Posterior vena cava (tissue), 2 donors: ENCODE measurements at places on chromosomes 12 and 14. TPM values are rescaled to one million over a fixed set of nuclear protein-coding genes. Genes with fewer than 3 reads are reported as not detected.
A peak's percentile ranks its signal among the peaks of the same experiment; 100 is the strongest.

- peak; percentile 87 for DNase-seq
Measured at GRCh38 chr14:69317102-69317755, 57.3 kb downstream of the GALNT16 start.

The GTF2H3 gene
- total RNA-seq = 20.9 TPM

The ZC3H14 gene
- 42.6 TPM for total RNA-seq

DNA sequence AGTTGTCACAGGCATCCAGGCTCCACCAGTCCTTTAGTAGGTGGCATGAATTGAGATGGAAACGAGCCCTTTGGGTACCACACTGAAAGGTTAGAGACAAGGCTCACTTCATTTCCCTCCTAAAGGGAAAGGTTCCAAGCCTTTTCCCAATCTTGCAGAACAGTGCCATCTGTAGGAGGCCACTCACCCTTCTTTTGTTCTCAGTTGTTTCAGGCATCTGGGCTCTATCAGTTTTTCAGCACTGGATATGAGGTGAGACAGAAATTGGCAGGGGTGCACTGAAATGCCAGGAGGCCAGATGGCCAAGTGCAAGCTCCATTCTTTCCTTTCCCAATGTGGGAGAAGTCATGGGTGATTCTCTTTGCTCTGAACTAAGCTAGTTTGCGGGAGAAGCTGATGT, 15.2 kb downstream of the FBXO33 start:
- no peak for DNase-seq

The RNASE1 gene
- 222 TPM for total RNA-seq

- DNase-seq = no peak
Measured at GRCh38 chr12:13727707-13728195, 253.7 kb downstream of the GRIN2B start.

GRCh38 chr14:93548102-93548843, 117.5 kb downstream of the UNC79 start:
- no peak for DNase-seq

- no peak for DNase-seq
Measured at GRCh38 chr12:53484686-53485575, 14.3 kb downstream of the MAP3K12 start.

DNA sequence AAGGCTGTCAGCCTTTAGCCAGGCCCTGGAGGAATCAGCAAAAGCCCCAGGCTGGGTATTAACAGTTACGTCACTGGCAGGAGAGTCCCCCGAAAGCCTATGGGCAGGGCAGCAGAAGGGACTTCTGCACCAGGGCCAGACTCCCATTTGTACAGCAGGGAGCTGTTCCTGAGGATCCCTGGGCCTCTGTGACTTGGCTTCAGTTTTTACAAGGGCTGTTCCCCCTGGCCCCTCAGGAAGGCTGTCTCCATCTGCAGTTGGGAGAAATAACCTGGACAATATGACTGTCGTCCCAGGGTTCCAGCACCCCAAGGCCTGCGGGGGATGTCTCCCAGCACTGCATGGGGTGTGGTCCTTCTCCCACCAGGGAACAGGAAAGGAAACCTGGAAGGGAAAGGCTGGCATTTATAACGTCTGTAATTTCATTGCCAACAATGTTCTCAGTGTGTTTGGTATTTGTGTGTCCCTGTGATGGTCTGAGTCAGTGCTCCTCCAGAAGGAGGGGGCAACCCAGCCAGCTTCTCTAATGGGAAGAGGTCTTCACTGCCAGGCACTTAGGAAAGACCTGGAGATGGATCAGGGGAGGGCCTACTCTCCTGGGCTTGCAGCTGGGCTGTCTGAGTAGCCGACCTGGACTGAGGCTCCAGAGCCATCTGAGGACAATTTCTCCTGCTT, 42.4 kb downstream of the ERH start:
- DNase-seq = peak; percentile 87

DNA sequence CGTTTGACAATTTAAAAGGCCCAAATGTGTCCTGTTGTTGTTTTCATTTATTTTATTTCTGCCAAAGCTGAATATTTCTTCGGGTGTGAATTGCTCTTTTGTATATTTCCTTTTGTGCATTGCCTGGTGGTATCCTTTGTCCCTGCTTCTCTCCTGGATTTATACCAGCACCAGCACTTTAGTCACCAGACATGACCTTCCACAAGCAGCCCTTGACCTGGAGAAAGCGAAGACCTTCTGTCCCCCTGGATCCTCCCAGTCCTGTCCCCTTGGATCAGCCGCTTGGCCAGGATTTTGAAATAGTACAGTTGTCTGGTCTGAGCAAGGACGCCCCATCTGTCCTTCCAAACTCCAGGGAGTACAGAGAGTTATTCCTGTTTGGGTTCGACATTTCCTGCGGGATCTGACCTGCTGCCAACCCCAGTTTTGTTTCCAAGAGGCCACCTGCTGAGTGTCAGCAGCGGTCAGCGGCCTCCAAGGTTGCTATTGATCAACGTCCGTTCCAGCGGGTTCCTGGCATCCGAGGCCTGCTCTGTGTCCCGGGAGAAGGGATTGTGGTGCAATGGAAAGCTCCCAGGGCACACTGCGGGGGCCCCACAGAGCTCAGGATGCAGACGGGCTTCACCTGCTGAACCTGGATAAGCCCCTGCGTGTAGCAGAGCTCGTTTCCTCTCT, 45.1 kb upstream of the CHGA start:
- DNase-seq = no peak

The AQP2 gene
- 0.42 TPM for total RNA-seq

- no peak for DNase-seq
Measured at GRCh38 chr12:108784270-108784669, 53.0 kb upstream of the CORO1C start.

DNA sequence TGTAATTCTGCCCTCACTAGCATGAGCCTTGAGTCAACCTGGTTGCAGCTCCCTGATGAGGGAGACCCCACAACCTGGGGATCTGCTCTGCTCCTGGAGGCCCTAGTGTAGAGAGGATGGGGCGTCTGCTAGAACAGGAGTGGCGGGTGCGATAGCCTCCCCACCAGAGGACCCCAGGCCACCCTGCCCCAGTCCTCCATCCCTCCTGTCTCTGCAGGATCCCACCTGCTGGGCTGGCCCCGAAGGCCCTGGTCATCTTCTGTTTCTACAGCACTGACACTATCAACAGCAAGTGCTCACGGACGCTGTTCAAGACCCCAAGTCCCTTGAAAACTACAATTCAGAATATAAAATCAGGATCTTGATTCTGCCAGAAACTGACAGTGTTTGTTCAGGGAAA, 15.2 kb downstream of the ANHX start:
- no peak for DNase-seq

The TDRD9 gene
- 1.00 TPM for total RNA-seq

- no peak for DNase-seq
Measured at GRCh38 chr14:55884819-55885218, 233.4 kb upstream of the PELI2 start.
